ENCODE measurements at places on chromosomes 1 and 21.
A peak's percentile ranks its signal among the peaks of the same experiment; 100 is the strongest.

DNA sequence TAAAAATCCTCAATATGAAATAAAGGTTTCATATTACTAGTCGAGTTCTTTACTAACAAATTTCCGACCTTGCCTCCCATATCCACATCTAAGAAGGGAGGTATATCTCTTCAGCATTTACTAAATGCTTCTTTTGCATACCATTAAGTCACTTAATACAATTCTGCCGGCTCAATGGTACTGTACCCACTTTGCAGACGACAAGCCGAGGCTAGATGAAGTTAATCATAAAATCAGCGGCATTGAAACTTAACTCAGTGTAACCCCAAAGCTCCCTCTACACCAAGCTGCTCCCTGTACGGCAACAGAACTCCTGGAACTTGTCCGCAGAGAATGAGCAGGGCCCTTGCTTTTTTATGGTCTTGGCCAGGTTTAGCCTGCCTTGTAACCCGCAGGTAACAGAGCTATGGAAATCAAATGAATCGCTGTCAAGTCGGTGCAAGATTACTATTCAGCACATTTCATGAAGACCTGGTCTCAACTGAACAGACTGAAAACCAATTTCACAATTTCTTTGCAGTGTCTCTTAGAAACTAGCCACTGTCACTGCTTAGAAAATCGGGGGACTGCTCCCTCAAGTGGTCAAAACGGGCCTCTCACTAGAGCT lies 738 bp downstream of the INTS7 start:
- DNase-seq: no peak

- DNase-seq: no peak
Observed at GRCh38 chr1:73593804-73594203, 604.2 kb downstream of the LRRIQ3 start.

DNA sequence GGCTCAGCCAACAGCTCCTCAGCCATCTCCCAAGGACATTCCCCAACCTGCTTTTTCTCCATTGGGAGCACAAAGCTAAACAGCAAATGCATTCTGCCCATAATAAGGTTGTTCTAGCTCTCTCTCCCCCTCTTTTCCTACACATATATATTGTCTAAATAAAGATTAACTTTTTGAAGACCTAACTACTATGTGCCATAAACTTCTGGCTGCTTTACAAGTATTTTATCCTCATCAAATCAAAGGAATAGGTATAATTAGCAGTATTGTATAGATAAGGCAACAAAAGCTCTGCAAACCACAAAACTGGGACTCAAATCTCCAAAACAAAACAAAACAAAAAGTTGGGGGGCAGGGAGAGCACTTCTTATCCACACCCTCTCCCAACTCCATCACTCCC lies 43.4 kb downstream of the TGFBR3 start:
- DNase-seq: no peak

- no peak for DNase-seq
Observed at GRCh38 chr1:93426181-93426580, 21.7 kb upstream of the FNBP1L start.

- DNase-seq: peak; percentile 88
Observed at GRCh38 chr1:212234431-212235395, 50.5 kb upstream of the PPP2R5A start.

- DNase-seq: no peak
Observed at GRCh38 chr1:204041803-204042505, 31.0 kb upstream of the SOX13 start.

DNA sequence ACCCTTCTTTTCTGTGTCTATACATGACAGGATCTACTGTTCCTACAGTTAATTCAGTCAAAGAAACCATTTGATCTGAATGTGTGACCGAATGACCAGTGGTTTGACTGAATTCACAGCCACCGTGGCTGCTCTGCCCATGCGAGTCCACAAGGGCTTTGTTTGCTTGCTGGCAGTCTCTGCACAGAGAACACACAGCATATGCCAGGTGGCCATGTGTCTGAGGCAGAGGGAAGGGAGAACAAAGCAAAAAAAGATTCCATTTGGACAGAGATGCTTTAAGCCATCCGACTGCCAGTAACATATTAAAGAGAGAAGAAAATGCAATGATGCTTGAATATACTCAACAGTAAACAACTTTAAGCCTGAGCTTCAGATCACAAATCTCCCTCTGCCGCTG lies 737.8 kb upstream of the CXADR start:
- DNase-seq: no peak

DNA sequence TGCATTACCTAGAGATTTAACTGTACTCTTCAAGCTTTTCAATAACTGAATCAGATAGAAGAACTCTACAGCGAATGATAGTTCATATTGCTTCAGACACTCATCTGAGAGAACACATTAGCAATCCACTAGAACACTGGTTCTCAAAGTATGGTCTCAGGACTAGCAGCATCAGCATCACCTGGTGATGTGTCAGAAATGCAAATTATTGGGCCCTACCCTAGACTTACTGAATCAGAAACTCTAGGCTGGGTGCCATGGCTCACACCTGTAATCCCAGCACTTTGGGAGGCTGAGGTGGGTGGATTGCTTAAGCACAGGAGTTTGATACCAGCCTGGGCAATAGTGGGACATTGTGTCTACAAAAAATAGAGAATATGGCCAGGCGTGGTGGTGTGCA lies 24.9 kb upstream of the GLIS1 start:
- DNase-seq: no peak

DNA sequence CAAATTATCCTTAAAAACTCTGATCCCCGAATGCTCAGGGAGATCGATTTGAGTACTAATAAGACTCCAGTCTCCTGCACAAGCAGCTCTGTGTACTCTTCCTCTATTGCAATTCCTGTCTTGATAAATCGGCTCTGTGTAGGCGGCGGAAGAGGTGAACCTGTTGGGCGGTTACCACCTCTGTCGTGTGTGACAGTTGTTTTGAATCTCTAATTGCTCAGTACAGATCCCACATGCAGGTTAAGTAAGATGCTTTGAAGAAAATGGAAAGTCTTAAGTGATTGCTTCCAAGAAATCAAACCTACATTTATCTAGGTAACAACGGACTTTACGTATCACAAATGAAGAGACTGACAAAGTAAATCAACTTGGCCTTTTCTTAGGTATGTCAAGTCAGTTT lies 35.5 kb downstream of the COA6 start:
- no peak for DNase-seq

DNA sequence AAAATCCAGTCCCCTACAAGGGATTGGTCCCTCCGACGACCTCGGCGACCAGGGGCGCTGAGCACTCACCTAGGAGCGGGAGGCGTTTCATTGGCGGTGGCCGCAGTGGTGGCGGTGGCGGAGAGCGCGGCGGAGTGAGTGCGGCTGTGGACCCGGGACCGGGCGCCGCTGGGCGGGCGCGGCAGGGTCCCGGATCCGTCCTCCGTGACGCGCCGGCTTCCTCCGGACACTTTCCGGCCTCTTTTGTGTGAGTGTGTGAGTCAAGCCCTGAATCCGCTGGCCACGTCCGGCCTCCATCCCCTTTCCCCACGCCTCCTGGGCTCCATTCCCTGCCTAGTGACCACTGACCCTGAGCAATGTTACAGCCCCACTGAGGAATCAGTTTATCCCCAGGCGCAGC lies at the start of gene ADGRL4:
ADGRL4 (minus strand) TSS at position 167 of the 400 bp plus-strand sequence; CDS start at position 91, 76 bp downstream.
- peak; percentile 86 for DNase-seq

- no peak for DNase-seq
Observed at GRCh38 chr1:236872075-236872666, 77.1 kb downstream of the MTR start.

DNA sequence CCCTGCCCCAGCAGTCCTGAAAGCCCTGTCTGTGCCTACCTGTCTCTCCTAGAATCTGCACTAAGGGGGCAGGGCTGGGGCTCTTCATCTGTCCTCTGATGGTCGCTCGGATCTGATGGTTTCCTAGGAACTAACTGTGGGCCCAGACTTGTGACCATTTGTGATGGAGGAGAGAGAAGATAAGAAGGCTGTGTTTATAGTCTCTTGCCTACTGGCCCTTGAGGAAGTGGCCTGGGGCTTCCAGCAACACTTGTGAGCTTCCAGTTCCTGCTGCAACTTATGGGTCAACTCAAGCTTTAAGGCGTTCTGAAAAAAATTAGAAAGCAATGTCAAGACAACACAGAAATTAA lies 53.2 kb upstream of the SYNC start:
- DNase-seq: no peak

GRCh38 chr1:115656461-115657077 lies 14.8 kb downstream of the VANGL1 start:
- DNase-seq: peak; percentile 38

- peak; percentile 37 for DNase-seq
Observed at GRCh38 chr1:3001471-3002348, 19.6 kb upstream of the ACTRT2 start.

- DNase-seq: no peak
Observed at GRCh38 chr1:103788377-103788776, 38.7 kb downstream of the AMY1C start.

DNA sequence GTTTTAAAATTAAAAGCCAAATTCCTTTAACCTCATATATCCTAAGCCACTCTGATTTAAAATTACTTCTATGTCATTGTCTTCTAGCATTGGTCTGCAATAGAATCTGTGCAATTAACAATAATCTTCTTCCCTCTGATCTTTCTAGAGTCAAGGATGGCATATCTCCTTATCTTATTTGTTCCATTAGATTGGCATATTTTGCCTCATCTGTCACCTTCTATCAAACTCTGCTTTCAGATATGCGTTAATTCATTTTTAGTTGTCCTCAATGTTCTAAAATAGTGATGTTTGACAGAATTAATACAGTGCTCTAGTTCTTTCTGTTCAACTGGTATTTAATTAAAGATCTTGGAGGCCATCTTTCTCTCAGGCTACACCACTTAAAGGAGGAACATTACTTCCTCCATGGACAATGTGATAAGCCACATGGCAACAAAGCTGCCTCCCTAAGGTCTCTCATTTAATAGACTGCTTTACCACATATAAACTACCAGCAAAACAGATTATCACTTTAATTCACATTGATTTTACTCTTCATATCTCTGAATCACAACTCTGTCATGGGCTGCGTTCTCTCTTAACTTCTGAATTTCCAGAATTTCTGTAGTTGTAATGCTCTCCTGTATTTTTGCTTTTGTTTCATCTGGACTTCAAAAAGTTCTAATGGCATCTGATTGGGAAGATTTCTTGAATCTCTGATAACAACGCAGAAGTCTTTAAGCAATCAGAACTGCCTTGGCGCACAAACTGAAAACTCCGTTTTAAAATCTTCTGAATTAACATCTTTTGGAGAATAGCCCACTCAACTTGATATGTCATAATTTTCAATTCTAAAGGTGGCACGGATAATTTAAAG lies 2.8 kb downstream of the NRIP1 start:
- peak; percentile 78 for DNase-seq

- DNase-seq: peak; percentile 75
Observed at GRCh38 chr1:8937701-8938100, 8.0 kb upstream of the CA6 start.

- peak; percentile 99 for DNase-seq
Observed at GRCh38 chr1:6490181-6491080, 1.0 kb downstream of the PLEKHG5 start.

- DNase-seq: no peak
Observed at GRCh38 chr1:231983588-231984193, 357.1 kb downstream of the DISC1 start.

GRCh38 chr1:116873680-116874271 lies 35.9 kb upstream of the PTGFRN start:
- DNase-seq: no peak

GRCh38 chr1:186655876-186656275 lies 24.3 kb downstream of the PTGS2 start:
- DNase-seq: no peak

DNA sequence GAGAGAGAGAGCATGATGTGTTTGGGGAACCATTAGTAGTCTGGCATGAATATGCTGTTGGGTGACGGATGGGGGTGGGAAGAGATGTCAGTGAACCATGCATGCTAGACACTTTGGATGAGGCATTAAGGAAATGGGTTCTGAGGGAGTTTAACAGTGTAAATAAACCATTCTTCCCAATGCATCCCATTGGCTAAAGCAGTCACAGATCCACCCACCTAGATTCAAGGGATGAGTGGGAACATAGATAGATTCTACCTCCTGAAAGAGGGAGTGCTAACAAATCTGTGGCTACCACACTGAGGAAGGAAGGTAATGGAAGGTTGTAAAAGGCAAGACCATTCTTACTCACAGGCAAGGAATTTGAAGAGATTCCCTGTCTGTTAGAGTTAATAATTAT lies 129.8 kb upstream of the CACNA1E start:
- DNase-seq: no peak

DNA sequence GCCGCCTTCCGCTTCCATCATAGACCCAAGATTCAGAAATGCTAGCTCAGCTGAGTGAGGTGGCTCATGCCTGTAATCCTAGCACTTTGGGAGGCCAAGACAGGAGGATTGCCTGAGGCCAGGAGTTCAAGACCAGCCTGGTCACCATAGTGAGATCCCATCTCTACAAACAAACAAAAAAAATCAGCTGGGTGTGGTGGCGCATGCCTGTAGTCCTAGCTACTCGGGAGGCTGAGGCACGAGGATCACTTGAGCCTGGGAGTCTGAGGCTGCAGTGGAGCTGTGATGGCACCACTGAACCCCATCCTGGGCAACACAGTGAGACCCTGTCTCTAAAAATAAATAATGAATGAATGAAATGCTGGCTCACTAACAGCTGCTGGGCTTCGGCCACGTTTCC lies 39.7 kb downstream of the TOMM20 start:
- no peak for DNase-seq

GRCh38 chr1:2314273-2314802 lies 77.0 kb downstream of the MORN1 start:
- peak; percentile 99 for DNase-seq

DNA sequence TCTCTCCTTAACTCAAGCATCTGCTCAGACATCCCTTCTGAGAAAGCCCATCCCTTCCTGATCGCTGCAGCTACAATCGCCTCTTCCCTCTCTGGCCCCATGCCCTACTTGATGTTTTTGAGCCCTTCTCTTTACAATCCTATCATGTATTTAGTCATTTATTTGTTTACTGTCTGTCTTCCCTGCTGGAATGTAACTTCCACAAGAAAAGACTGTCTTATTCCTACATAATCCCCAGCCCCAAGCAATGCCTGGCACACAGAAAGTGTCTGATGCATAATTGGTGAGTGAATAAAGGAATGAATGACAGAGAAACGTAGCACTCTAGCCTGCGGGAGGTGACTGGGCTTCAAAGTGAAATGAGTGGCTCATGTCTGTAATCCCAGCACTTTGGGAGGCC lies 25.4 kb downstream of the ECE1 start:
- DNase-seq: peak; percentile 3

- no peak for DNase-seq
Observed at GRCh38 chr21:18204931-18205330, 39.7 kb upstream of the CHODL start.
